Suppressor macrophage treated with lipopolysaccharide for 4 hours (primary cell): ENCODE measurements at places on chromosomes 5 and 9.

GRCh38 chr9:12764150-12764549 lies 10.7 kb upstream of the LURAP1L start:
- DNase-seq = no peak

GRCh38 chr5:12691330-12691729 lies 787.1 kb upstream of the CTNND2 start:
- DNase-seq = no peak

GRCh38 chr5:56648460-56649034 lies 166.8 kb upstream of the MAP3K1 start:
- DNase-seq = no peak

- no peak for DNase-seq
Observed at GRCh38 chr5:10310066-10310779, 2.5 kb upstream of the CMBL start.

DNA sequence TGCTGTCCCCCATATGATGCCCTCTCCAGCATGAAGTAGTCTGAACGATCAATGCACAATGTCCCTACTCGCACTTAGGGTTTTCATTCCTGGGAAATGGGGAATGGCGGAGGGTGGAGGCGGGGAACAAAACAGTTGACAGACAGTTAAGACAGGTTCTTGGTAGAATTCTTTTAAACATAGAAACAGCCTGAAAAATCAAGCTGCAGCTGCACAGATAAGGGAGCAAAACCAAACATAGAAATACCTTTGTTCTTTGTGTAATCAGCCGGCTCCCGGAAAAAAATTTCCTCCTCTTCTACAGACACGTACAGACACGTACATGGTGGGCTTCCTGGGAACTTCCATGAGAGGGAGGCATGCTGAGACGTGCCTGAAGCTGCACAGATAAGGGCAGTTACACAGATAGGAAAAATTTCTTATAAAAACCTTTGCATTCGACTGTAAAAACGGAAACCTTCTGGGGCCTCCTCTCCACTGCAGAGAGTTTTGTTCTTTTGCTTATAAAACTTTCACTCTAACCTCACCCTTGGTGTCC lies 662.4 kb upstream of the PTPRD start:
- DNase-seq = no peak

DNA sequence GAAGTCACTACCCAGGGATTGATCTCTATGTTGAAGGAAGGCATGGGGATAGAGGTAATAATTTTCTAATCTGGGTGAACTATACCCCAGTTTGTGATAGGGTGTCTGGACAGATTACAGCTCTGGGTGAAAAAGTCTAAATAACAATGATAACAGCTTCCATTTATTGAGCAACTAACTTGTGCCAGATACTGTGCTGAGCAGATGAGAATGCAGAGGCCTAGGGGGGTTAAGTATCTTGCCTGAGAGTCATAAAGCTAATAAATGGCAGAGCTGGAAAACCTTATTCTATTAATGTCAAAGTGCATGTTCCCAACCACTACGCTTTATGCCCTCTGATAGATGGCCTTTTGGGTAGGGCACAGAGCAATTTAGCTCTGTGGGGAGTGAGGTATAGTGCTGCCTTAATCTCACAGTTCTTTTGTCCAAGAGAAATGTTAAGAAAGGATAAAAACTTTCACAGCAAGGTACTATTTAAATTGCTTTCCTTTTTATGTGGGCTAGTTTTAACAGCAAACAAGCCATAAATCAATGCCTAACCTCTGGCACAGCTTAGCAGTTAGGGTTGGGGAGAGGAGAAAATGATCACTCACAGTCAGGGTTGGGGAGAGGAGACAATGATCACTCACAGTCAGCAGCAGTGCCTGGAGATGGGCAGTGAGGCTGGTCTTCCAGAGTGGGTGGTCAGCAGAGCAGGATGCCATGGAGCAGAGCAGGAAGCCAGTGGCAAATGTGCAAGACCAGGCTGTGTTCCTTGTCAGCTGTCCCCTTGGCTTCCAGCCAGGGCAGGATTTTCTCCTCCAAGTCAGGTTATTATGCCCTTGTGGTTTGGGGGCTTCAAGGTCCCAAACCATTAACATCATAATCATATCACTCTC lies 187.0 kb downstream of the CARTPT start:
- DNase-seq = no peak
